ENCODE measurements at places on chromosomes 4 and X. TPM values are rescaled to one million over a fixed set of nuclear protein-coding genes. Genes with fewer than 3 reads are reported as not detected.
A peak's percentile ranks its signal among the peaks of the same experiment; 100 is the strongest.

Gene DMD
- total RNA-seq, result 0.64 TPM

DNA sequence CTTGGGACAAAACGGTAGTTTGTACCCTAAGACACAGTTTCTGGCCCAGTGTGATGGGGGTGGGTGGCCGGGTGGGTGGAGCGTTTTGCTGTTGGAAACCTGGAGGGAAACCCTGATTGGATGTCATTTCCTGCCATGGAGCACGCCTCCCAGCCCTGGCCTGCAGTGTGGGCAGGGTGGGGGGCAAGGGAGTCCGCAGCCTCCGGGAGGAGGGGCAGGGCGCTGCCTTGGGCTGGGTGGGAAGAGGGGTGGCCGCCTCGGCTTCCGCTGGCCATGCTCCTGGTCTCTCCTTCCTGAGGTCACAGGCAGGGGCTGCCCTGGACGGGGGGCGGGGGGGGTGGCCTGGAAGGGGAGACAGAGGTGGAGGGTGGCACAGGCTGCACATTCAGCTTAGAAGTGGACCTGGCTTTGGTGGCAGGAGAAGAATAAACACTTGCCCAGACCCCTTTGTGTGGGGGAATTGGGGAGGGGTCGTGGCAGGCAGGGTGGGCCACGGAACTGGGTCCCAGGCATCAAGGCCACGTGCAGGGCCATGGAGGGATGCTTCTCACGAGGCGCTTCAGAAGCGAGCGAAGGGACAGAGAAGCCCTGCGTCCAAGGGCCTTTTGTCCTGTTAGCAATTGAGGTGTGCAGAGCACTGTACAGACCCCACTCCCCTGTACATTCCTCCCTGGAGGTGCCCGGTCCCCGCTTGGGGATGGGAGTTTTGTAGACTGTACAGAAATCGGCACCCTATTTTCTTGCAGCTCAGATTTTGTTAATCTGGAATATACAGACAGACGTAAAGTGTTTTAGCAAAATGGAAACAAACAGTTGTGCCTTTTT, 6.2 kb downstream of the NAT8L start:
- no peak overlapping the region for H3K4me3 ChIP-seq
- DNase-seq, result no peak
- H3K27me3 ChIP-seq, result peaks cover 7% of the 10 kb centered on the region
- H3K27ac ChIP-seq, result no peak overlapping the region
- H3K36me3 ChIP-seq, result no peaks in the 10 kb centered on the region
- no peaks in the 10 kb centered on the region for H3K4me1 ChIP-seq

DNA sequence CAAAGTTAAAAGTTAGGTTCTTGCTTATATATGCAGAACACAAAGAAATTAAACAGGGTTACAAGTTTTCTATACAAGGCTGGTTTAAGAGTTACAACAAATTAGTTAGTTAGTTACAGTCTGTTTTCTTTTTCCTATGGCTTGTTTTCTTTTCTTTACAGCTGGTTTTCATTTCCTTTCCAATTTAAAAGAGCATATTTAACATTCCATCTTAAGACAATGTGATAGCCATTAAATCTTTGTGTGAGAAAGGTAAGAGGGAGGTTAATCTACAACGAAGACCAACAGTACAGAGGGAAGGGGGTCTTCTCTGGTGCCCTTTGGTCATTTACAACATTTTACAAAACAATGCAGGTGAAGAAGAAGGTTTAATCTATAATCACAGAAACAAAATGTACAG, 290.6 kb downstream of the ZNF674 start:
- no peak overlapping the region for H3K4me3 ChIP-seq
- no peak overlapping the region for H3K27ac ChIP-seq
- H3K4me1 ChIP-seq, result peaks cover 12% of the 10 kb centered on the region
- no peak for DNase-seq
- no peaks in the 10 kb centered on the region for H3K36me3 ChIP-seq

Gene FAM241A
- 3.1 TPM for total RNA-seq

DNA sequence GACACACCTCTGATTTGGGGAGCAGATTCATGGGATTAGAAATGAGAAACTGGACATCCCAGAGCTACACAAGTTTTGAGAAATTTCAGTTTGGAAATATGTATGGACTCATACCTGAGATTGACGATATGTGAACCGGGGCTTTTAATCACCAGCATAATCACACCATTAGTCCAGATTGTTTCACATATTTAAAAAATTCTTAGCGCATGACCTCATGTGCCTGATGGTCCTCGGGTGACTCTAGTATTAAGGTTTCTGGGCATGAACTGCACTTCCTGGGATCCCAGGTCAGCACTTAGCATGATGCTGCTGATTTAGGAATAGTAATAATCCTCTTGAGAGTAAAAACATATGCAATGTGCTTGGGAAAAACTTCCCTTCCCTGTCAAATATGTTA, 91.9 kb upstream of the BCOR start:
- H3K27ac ChIP-seq, result no peak overlapping the region
- peaks cover 11% of the 10 kb centered on the region for H3K4me1 ChIP-seq
- H3K36me3 ChIP-seq, result no peaks in the 10 kb centered on the region
- no peaks in the 10 kb centered on the region for H3K27me3 ChIP-seq
- DNase-seq, result no peak
- H3K4me3 ChIP-seq, result no peak overlapping the region

- H3K27me3 ChIP-seq, result no peaks in the 10 kb centered on the region
- H3K36me3 ChIP-seq, result no peaks in the 10 kb centered on the region
- H3K4me3 ChIP-seq, result no peak overlapping the region
- H3K4me1 ChIP-seq, result no peaks in the 10 kb centered on the region
- no peak for DNase-seq
Observed at GRCh38 chrX:88940904-88941303, 193.9 kb downstream of the CPXCR1 start.

Gene TLR6
- total RNA-seq, result 1.4 TPM

- no peak for DNase-seq
- no peak overlapping the region for H3K4me3 ChIP-seq
- no peak overlapping the region for H3K27ac ChIP-seq
- H3K4me1 ChIP-seq, result no peaks in the 10 kb centered on the region
- no peaks in the 10 kb centered on the region for H3K36me3 ChIP-seq
Observed at GRCh38 chrX:42988700-42989099, 210.7 kb upstream of the PPP1R2C start.

DNA sequence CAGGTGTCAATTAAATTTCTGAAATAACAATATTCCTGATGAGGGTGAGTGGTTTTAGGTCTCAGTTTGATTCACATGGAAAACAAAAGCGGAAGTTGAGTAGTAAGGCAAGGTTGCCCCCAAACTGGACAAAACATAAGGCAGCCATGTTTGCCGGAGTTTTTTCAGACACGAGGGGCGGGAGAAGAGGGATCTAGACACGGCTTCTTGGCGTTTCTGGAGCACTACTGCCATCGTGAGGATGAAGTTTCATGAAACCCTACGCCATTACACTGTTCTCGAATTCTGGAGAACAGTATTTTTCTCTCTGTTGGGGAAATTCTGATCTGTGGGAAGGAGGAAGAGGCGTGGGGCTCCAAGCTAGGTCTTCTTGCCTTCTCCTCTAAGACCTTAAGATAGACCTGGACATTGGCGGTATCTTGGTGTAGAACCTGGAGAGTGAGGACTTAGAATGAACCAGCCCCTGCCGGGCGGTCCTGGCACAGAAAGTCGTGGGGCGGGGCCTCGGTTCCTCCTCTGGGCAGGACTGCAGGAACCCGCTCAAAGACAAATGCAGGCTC, 160.3 kb downstream of the OR13H1 start:
- DNase-seq, result no peak
- no peaks in the 10 kb centered on the region for H3K36me3 ChIP-seq
- no peaks in the 10 kb centered on the region for H3K4me1 ChIP-seq
- no peaks in the 10 kb centered on the region for H3K27me3 ChIP-seq
- no peak overlapping the region for H3K27ac ChIP-seq

Gene PAGE2B
- total RNA-seq, result 1.2 TPM

DNA sequence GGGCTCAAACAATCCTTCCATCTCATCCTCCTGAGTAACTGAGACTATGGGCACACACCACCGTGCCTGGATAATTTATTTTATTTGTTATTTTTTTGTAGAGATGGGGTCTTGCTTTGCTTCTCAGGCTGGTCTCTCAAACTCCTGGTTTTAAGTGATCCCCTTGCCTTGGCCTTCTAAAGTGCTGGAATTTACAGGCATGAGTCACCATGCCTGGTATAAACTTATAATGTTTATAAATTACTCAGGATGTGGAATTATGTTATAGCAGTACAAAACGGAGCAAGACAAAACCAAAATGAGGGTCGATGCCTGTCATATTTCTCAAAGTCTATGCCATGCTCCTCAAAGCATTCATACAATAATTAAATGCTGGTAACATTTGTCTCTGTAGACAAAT, 29.8 kb upstream of the TEX13C start:
- no peak overlapping the region for H3K4me3 ChIP-seq
- H3K27me3 ChIP-seq, result no peaks in the 10 kb centered on the region
- no peaks in the 10 kb centered on the region for H3K36me3 ChIP-seq

DNA sequence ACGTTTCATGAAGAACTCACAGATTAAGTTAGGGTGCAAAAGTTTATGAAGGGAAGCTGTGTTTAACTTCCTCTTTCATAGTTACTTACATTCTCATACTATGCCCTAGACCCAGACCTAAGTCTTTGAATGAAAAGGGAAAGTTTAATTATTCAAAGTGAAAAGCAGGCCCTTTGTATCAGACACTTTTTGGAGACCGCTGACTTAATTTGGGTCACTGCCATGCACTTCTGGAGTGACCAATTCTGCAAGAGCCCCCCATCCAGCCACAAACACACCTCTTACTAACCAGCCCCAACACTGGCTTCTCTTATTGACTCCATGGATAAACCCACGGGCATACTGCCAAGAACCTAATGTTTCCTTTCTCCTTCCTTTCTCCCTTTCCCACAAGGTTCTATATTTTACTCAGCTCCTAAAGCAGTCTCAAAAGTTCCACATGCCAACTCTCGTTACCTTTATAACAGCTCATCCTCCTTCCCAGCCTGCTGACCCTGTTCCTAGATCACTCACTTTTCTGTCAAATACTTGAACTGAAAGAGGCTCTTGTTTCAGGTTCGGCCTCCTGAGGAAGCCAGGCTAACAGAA, 34.5 kb downstream of the ABCE1 start:
- H3K27ac ChIP-seq, result peak overlapping the region; percentile 52
- peaks cover 38% of the 10 kb centered on the region for H3K36me3 ChIP-seq

Gene FRMD7
- total RNA-seq, result not detected

Gene DDIT4L
- 0.34 TPM for total RNA-seq

Gene GATA1
- total RNA-seq, result not detected

Gene BRS3
- not detected for total RNA-seq

Gene VGLL1
- total RNA-seq, result not detected

GRCh38 chr4:177879851-177880250, 437.6 kb upstream of the AGA start:
- H3K36me3 ChIP-seq, result no peaks in the 10 kb centered on the region
- no peak overlapping the region for H3K27ac ChIP-seq
- H3K4me1 ChIP-seq, result no peaks in the 10 kb centered on the region
- no peaks in the 10 kb centered on the region for H3K27me3 ChIP-seq
- no peak for DNase-seq

Gene KLHL4
- total RNA-seq, result 0.10 TPM

All from activated CD4-positive, alpha-beta memory T cell treated with anti-CD3 and anti-CD28 coated beads for 36 hours (primary cell).